SW 1271 (cell line): ENCODE measurements at places on chromosomes 1 and 21.
A peak's percentile ranks its signal among the peaks of the same experiment; 100 is the strongest.

- DNase-seq = no peak
These were observed 53.3 kb downstream of the B3GALT5 start for GRCh38 chr21:39666026-39666425.

GRCh38 chr1:237913345-237913744 is 22.6 kb upstream of the ZP4 start:
- DNase-seq = no peak

DNA sequence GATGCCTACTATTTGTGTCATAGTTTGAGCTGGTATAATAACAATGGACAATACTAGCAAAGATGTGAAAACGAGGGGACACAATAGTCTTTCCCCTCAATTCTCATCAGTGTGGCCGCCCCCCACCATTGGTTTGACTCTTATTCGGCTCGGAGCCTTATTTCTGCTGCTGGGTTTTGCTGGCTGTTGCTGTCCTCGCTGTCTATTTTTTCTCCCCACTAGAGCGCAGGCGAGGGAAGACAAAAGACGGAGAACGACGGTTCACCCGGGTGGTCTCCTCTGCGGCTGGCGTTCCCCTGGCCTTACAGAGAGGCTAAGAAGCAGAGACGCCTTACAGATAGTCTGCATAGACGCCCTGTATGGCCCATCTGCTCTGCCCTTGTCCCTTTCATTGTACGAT is 19.4 kb downstream of the CLIC6 start:
- DNase-seq = no peak

DNA sequence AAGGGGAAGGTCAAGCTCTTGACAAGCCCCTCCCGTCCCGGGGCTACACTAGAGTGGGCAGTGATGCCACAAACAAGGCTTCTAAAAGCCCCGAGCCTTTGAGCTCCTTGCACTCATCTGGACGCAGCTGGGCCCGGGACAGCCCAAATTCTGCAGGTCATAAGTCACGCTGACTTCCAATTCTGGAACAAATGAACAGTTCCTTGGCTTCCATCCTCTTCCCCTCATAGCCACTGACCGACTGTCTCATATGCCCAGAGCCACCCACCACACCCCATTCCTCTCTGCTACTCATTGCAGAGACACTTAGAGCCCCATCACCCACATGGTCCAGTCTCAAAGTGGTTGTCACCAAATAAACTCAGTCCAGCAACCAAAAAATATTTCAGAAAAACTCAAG is 32.8 kb upstream of the PRELP start:
- DNase-seq = no peak

DNA sequence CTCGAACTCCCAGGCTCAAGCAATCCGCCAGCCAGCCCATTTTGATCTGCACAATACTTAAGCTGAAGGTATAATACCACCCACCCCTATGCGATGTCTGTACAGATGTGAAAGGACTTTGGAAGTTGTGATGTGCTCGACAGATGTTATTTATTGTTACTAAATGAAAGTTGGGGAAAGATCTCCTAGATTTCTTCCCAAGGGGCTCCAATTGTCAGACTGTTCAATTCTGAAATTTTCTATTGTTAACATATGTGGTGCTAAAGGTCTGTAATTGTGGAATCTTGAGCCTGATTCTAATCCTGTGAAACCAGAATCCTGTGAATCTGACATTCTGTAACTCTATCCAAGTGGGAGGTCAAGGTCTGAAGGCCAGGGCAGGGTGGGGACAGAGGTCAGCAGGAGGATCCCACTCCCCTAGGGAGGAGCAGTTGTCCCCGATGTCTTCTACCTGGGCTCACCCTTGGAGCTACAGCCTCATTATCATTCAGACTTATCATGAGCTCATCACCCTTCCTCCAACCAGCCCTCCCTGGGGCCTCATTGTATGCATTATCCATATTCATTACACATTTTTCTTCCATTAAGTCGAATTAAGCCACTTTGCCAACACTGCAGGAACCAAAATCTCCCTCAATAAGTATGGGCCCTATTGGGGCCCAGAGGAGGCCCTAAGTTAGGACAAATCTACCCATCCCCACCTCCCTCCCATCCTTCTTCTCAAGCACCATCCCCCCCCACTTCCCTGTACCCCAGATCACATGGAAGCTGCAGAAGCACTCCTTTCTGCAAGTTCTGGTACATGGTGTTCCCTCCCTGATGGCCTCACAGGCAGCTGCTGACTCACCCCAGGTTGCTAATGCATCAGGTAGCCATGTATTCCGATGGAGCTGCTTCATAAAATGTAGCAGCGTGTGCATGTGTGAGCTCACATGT is 32.3 kb downstream of the SHISAL2A start:
- no peak for DNase-seq

DNA sequence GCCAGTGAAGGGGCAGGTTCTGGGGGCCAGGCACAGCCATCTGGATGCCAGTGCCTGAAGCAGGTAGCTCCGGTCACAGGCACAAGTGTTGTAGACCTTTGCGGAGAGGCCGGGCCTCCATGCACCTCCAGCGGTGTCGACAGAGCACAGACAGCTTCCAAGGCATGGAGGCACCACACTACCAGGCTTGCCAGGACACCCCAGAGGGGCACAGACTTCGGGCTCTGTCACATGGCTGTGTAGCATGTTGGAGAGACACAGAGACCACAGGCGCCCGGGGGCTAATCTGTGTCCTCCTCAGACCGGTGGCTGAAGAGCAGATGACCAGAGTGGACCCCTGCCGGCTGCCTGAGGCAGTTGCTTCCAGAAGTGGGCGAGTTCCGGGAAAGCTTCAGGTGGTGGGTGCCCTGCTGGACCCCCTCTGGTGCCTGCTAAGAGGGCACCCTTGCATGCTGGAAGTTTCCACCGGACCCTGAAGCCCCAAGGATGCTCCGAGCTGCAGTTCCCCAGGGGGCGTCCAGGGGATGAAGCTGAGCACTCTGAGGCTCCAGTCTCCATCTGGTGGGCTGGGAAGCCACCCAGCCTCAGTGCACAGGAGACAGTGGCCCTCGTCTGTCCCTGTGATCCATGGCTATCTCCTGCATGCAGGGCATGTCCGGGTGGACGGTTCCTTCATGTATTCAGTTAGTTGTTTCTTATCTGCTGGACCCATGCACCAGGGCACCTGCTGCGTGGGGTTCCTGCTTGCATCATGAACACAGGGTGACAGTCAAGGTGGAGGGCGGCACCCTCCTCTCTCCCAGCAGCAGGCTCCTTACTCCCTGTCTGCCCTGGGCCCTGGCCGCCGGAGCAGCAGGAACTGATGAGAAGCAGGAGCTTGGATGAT is 82.4 kb downstream of the OBSCN start:
- no peak for DNase-seq

GRCh38 chr1:205521686-205522085 is 17.2 kb downstream of the CDK18 start:
- no peak for DNase-seq

DNA sequence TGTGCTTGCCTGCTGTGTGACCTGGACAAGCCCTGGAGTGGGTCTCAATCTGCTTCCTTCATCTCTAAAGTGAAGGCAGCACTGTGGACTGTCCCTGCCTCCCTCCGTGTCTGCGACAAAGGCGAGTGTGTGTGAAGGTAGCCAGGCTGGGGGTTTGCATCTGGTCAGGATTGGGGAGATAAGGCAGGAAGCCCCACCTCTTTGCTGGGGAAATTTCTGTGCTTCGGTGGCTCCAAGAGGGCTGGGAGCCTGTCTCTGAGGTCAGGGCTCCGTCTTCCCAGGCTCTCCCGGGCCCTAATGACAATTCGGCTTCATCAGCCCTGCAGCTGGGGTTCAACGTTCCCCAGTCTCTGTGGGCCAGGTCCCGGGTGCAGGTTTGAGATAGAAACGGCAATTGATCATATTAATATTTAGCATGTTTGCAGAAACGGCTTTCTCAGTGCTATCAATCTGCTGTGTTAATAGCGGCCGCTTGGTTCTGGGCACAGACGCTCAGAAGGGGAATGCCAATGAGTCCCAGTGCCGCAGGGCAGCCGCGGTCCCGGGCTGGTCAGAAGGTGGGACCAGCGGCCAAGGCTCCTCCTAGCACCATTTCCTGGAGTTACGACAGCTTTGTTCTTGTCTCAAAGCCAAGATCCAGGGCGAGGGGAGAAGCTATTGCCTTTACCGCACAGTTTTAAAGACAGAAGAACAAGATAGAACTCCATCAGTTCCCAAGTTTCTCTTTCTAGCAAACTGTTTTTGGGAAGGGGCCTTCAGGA is 105.7 kb downstream of the PRDM16 start:
- no peak for DNase-seq

DNA sequence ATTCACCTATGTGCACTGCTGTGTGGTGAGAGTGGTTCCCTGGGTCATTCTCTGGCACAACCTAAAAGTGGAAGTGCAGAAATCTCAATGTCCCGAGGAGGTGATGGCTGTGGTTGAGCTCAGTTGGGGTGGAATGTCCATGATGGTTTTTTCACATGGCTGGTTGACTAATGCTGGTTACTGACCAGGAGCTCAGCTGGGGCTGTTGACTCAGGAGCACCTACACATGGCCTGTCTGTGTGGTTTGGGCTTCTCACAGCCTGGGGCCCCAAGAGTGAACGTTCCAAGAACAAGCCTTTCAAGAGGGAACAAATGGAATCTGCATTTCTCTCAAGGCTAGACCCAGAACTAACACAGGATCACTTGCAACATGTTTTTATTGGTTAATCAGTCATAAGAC is 6.4 kb upstream of the KANK4 start:
- no peak for DNase-seq

DNA sequence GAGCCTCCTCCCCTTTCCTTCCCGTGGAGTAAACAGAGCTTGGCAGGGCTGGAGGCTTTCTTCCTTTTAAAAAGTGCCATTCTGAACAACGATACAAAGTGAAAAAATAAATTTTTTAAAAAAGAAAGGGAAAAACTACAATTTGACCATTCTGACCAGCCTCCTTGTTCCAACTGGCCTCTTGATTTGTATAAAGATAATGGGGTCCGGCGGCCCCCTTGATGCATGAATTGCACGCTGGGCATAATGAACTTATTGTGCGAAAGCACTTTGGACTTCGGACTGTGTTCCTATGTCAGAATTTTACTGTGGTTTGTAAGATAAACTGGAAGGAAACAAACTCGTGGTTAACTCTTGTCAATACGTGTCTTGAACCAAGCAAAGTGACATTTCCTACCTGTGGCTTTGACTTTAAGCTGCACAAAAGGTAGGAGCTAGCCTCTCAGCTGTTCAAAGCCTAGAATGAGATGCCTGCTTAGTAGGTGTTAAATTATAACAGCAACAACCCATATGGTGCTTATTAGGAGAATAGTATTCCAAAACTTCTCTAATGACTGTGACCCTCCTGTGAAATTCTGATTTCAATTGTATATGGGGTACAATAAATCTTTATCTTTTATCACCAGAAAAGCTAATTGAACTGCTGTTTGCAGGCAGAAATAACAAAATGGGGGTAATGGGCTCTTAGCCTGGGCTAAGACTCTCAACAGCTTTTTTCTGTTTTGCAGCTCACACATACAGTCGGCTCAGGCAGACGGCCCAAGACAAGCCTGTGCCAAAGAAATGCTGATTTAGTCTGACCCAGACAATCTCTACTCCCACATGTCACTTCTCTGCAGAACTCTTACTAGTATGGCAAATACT is 9.3 kb downstream of the IRF2BP2 start:
- DNase-seq = no peak

DNA sequence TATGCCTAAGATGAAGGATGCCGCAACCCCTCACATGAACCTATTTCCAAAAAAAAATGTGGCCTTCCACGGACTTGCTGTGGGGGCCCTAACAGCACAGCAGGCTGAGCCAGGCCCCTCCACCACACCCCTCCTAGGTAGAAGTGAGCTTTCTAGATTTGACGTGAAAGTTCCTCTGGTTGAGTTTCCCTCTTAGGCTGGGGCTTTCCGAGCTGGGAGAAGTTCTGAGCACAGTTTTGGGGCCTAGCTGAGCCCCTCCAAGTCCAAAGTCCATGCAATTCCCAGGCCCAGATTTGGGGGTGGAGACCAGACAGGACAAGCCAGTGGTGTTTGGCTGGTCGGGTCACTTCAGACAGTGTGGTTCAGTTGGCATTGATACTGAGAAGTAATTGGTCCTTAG is 13.8 kb upstream of the PHLDA3 start:
- no peak for DNase-seq

DNA sequence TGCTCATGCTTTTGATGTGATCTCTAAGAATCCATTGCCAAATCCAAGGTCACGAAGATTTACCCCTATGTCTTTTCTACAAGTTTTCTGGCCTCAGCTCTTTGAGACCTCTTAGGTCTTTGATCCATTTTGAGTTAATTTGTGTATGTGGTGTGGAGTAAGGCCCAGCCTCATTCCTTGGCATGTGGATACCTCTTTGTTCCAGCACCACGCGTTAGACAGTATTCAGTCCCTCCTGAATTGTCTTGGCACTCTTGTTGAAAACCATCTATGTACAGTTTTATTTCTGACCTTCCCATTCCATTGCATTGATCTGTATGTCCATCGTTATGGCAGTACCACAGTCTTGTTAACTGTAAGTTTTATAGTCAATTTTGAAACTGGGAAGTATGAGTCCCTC is 8.0 kb upstream of the FTCD start:
- DNase-seq = no peak

GRCh38 chr1:160261556-160261892 is 825 bp downstream of the DCAF8 start:
- peak; percentile 9 for DNase-seq

GRCh38 chr1:44652445-44653106 is 21.7 kb downstream of the TMEM53 start:
- DNase-seq = peak; percentile 11

GRCh38 chr1:186620566-186621350 is 59.5 kb downstream of the PTGS2 start:
- no peak for DNase-seq

GRCh38 chr1:226548256-226549093 is at the start of gene STUM:
Gene STUM, plus strand, starts transcription at chr1:226548764. Its CDS starts 141 bp downstream, at chr1:226548905.
- DNase-seq = no peak

DNA sequence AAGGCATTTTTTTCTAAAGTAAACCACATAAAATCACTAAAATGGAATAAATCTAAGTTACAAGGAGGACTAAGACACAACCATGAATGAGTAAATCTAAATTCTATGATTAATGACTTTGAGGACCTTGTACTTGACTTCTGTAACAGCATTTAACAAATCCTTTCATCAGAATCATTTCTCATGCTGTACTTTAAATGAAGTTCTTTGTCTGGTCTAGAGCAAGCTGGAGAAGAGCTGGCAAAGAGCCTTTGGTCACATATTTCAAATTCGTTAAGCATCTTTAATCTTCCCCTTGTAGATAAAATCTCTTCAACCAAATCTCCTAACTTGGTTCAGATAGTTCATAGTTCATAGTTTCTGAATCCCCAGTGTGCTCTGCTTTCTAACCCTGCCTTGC is 405.4 kb downstream of the PTPRC start:
- no peak for DNase-seq

DNA sequence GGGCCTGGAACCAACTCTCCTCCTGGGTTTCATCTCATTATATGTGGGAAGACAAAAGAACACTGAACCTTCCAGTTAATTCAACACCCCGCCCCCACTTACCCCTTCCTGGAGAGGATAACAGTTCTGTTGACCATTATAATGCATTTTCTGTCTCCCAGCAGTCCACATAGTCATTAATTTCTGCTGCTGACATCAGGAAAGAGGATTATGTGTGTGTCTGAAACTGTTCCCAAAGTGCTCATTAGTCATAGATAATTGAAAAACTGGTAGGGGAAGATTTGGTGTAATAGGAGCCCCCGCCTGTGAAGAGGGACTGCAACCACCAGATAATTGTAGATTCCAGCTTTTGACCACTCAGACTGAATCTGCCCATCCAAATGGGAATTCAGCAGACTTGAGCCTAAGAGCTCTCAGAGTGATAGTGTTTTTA is 208.7 kb downstream of the FGGY start:
- no peak for DNase-seq

- no peak for DNase-seq
These were observed 232.0 kb upstream of the VAMP3 start for GRCh38 chr1:7538849-7539768.
